Epithelial cell of alveolus of lung (primary cell): ENCODE measurements at places on chromosomes 7 and 10. TPM values are rescaled to one million over a fixed set of nuclear protein-coding genes. Genes with fewer than 3 reads are reported as not detected.

Gene SOSTDC1
- total RNA-seq, result 0.39 and 1.1 TPM in 2 replicates

Gene MACC1
- 0.24 and 1.2 TPM in 2 replicates for total RNA-seq

Gene PROSER2
- total RNA-seq, result 8.0 and 10.5 TPM in 2 replicates

Gene EPHB4
- 48.5 and 62.8 TPM in 2 replicates for total RNA-seq

Gene AGR2
- total RNA-seq, result 5.2 TPM in 1 of 2 replicates, not detected in the other

Gene NOS3
- total RNA-seq, result 1.4 and 4.5 TPM in 2 replicates

Gene LLCFC1
- total RNA-seq, result not detected in 2 replicates

Gene SYT15B
- total RNA-seq, result 0.13 and 0.24 TPM in 2 replicates

Gene PPP1R3A
- total RNA-seq, result not detected in 2 replicates

Gene C7orf57
- total RNA-seq, result under 0.01 TPM in 1 of 2 replicates, not detected in the other

Gene ALOX5
- under 0.01 and 0.08 TPM in 2 replicates for total RNA-seq

Gene NPTX2
- total RNA-seq, result 0.96 and 1.3 TPM in 2 replicates

Gene PGAM2
- 1.3 TPM in 1 of 2 replicates, not detected in the other for total RNA-seq

Gene ASAH2B
- total RNA-seq, result 3.8 and 4.9 TPM in 2 replicates

Gene TMEM130
- total RNA-seq, result 0.16 and 1.9 TPM in 2 replicates

Gene UCN3
- not detected in 2 replicates for total RNA-seq

Gene OR13A1
- 0.08 TPM in 1 of 2 replicates, not detected in the other for total RNA-seq

Gene AMPH
- 2.8 and 6.0 TPM in 2 replicates for total RNA-seq

Gene GNA12
- total RNA-seq, result 49.5 and 50.1 TPM in 2 replicates

Gene NUTM2E
- 0.13 TPM in 1 of 2 replicates, not detected in the other for total RNA-seq

Gene CHAT
- total RNA-seq, result not detected in 2 replicates

Gene IDI2
- not detected in 2 replicates for total RNA-seq

Gene HOXA7
- 7.2 and 12.4 TPM in 2 replicates for total RNA-seq

Gene HSPB1
- 213 and 451 TPM in 2 replicates for total RNA-seq

Gene CLDN3
- not detected in 2 replicates for total RNA-seq

Gene TRIM24
- 6.1 and 12.7 TPM in 2 replicates for total RNA-seq

Gene HIPK2
- 14.1 and 45.4 TPM in 2 replicates for total RNA-seq

Gene CHN2
- total RNA-seq, result 0.40 and 1.3 TPM in 2 replicates

Gene STEAP1
- 25.9 and 30.1 TPM in 2 replicates for total RNA-seq

Gene ABCC2
- 1.0 and 3.4 TPM in 2 replicates for total RNA-seq

Gene ITGA8
- total RNA-seq, result under 0.01 and 1.6 TPM in 2 replicates

Gene C1QL3
- not detected in 2 replicates for total RNA-seq
